ENCODE measurements at places on chromosomes 16 and 17.

GRCh38 chr17:81173762-81174155, 7.7 kb upstream of the AATK start:
- DNase-seq: no peak

DNA sequence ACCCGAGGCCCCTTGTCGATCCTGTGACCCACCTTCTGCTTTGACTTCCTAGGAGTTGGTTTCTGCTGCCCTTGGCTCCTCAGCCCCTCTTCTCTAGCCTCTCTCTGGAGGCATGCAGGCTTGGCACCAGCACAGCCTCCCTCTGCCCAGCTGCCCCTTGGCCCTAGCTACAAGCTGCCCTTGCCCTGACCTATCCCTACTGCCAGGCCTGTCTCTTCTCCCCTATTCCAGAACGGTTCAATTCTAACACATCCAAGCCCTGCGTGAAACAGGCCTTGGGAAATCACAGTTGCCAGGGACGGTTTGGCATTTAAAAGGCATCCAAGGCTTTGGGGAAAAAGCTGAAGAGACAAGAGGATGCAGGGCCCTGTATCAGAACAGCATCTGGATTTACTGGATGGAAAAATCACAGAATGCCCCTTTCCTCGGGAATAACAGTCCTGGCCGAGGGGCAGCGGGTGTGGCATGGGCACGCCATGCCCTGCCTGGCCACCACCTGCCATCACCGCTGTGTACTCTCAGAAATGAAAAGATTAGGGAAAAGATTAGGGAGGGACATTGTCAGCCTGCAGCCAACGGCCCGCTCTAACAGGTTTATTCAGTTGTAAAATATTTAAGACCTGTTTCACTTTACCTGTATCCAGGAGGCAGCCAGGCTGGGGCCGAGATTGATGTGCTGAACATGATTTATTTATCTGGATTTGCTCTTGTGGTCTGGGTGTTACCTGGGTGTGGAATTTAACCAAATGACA, 15.8 kb downstream of the RAI1 start:
- no peak for DNase-seq

GRCh38 chr16:75578212-75578611, 12.0 kb downstream of the GABARAPL2 start:
- no peak for DNase-seq

DNA sequence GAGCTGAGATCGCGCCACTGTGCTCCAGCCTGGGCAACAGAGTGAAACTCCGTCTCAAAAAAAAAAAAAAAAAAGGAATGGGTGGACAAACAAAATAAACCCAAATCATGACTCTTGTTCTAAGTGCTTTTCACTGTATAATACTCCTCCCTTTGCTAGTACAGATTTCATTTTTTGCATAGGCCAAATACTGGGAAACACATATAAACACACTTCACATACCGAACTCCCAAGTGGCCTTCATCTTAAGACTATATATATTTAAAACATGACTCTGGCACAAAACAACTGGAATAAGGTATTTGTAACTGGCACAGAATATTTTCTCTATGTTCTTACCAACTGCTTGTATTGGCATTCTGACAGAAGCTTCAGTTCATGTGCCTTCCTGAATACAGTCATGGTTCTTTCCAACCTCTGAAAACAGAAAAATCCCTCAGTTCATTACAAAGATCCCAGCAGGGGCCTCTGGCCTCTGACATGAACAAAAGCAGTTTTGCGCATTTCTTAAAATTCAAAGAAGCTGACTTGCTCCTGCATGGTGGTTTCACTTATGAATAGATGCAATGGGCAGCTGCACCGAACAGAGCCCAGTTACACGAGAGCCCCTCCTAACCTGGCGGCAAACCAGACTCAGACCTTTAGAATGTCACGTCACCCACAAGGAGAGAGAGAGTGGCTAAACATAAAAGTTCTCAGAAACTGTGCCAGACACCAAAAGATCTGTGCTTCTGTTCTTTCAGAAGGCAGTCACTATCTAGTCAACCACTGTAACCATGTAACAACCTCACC, 19.1 kb upstream of the COPRS start:
- DNase-seq: no peak

- no peak for DNase-seq
These were observed 39.0 kb downstream of the HLF start for GRCh38 chr17:55303701-55304145.

GRCh38 chr17:33370401-33370800, 77.3 kb upstream of the ASIC2 start:
- DNase-seq: no peak

GRCh38 chr17:28508211-28508724, 2.1 kb downstream of the FOXN1 start:
- no peak for DNase-seq

All from CD4-positive, alpha-beta T cell treated with Interleukin-12 subunit alpha and Interleukin-12 subunit beta, for 1 hour (primary cell).